ENCODE measurements at places on chromosomes 5 and 9. TPM values are rescaled to one million over a fixed set of nuclear protein-coding genes. Genes with fewer than 3 reads are reported as not detected.

Gene PCDHB7
- total RNA-seq = 0.79 TPM

Gene F2RL1
- total RNA-seq = 2.0 TPM

Gene FCN2
- total RNA-seq = not detected

Gene NUTM2G
- total RNA-seq = not detected

Gene C9orf50
- total RNA-seq = 0.39 TPM

Gene GNA14
- 2.0 TPM for total RNA-seq

Gene FOXD4L6
- 0.39 TPM for total RNA-seq

Gene PPP3R2
- total RNA-seq = not detected

Gene RBM18
- 8.4 TPM for total RNA-seq

Gene ACSL6
- total RNA-seq = 0.39 TPM

All from placental epithelial cell (primary cell).